ENCODE measurements at places on chromosomes 12 and 14.

- no peak for DNase-seq
Observed at GRCh38 chr14:93039649-93040315, 75.9 kb downstream of the ITPK1 start.

- DNase-seq, result no peak
Observed at GRCh38 chr12:124396544-124397398, 101.9 kb downstream of the RFLNA start.

- no peak for DNase-seq
Observed at GRCh38 chr14:90758959-90759358, 57.3 kb downstream of the TTC7B start.

GRCh38 chr12:71057330-71057729 lies 100.5 kb downstream of the TSPAN8 start:
- DNase-seq, result peak; percentile 1

GRCh38 chr12:52054231-52054832 lies 3.1 kb downstream of the NR4A1 start:
- DNase-seq, result no peak

- DNase-seq, result no peak
Observed at GRCh38 chr12:61098031-61098580, 1162.1 kb upstream of the USP15 start.
